ENCODE measurements at places on chromosomes 3 and 15. TPM values are rescaled to one million over a fixed set of nuclear protein-coding genes. Genes with fewer than 3 reads are reported as not detected.

Gene KNG1
- not detected for total RNA-seq

- no peak overlapping the region for H3K4me3 ChIP-seq
Observed at GRCh38 chr3:150826466-150827282, 63.7 kb upstream of the SIAH2 start.

DNA sequence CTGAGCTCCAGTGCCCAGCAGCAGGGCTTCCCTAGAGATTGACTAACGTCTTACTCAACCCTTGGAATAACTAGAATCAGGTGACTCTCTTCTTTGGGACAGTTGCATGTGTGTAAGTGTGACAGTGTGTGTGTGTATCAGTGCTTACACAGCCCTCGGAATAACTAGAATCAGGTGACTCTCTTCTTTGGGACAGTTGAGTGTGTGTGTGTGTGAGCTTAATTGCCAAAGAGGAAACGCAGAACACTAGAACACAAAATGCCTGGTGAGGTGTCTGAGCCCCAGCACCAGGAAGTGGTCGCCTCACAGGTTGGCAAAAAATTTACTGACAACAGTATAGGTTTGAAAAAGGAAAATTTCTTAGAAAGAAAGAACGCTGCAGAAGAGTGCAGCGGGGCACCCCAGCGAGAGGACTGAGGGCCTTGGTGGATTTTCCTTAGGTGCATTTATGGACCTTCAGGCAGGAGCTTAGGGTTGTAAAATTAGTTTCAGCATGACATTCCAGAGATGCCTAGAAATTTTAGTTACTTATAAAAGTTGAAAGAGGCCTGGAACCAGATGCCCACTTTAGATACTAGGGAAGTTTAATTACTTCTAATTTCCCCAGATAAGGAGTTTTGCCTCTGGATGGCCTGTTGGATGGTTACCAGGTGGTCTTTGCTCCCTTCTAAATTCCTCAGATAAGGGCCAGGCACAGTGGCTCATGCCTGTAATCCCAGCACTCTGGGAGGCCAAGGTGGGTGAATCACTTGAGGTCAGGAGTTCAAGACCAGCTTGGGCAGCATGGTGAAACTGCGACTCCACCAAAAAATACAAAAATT lies 3.7 kb upstream of the WDR82 start:
- peaks cover 31% of the 10 kb centered on the region for H3K4me1 ChIP-seq
- no peak overlapping the region for H3K27ac ChIP-seq
- H3K36me3 ChIP-seq = peaks cover 8% of the 10 kb centered on the region
- no peak for DNase-seq

GRCh38 chr3:119974656-119975055 lies 119.6 kb downstream of the GSK3B start:
- no peaks in the 10 kb centered on the region for H3K27me3 ChIP-seq
- no peak overlapping the region for H3K4me3 ChIP-seq
- DNase-seq = no peak
- no peaks in the 10 kb centered on the region for H3K36me3 ChIP-seq
- no peaks in the 10 kb centered on the region for H3K4me1 ChIP-seq

Data from SJSA1 (cell line).